ENCODE measurements at places on chromosomes 16 and 17. TPM values are rescaled to one million over a fixed set of nuclear protein-coding genes. Genes with fewer than 3 reads are reported as not detected.

The PAFAH1B1 gene
- 192 TPM for total RNA-seq

The PKMYT1 gene
- 57.1 TPM for total RNA-seq

The KRTAP2-3 gene
- total RNA-seq = not detected

The KRTAP9-8 gene
- total RNA-seq = not detected
